Lung microvascular endothelial cell (primary cell): ENCODE measurements at places on chromosomes 16 and 17. TPM values are rescaled to one million over a fixed set of nuclear protein-coding genes. Genes with fewer than 3 reads are reported as not detected.

The KRTAP9-8 gene
- not detected in 2 replicates for total RNA-seq

DNA sequence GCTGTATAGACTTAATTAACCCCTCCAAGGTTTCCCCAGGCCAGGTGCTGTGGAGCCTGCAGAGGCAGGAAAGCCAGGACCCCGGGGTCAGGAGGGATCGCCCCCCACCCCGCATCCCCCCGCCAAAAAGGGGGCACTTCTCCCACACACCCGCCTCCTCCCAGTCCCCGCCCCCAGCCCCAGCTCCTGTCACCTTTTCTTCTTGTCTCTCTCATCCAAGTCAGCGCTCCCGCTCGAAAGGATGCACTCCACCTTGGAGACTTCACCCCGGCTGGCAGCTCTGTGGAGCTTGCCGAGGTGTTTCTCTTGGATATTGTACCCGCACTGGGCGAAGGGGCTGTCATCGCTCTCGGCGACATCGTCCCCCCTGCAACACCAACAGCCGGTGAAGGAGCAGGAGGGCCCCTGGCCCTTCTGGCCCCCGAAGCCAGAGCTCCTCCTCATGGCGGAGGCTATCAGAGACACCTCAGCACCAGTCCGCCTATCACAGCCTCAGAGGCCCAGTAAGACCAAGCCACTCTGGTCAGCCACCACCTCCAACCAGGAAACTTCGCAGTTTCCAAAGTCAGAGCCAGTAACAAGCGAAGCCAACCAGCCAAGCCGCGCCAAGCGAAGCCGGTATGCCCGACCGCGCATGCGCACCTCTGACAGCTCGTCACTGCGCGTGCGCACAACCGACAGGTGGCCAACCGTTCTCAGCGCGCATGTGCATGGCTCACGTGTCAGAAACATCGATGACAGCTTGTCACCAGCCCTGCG, 52.5 kb downstream of the SHCBP1 start:
- DNase-seq, result no peak

DNA sequence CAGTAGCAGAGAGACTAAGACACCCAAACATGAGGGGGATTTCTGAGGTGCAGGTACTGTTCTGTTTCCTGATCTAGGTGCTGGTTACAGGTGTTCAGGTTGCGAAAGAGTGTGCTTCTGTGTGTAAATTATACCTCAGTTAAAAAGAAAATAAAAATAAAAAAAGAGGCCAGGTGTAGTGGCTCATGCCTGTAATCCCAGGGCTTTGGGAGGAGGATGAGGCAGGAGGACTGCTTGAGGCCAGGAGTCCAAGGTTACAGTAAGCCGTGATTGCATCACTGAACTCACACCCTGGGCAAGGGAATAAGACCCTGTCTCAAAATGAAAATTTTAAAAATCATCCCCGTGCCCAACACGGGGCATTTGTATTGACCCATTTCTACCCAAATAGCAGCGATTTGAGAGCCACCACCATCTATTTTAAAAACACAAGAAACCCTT, 3.2 kb upstream of the DCAF7 start:
- no peak for DNase-seq

GRCh38 chr17:64658931-64659330, 3.2 kb downstream of the SMURF2 start:
- peak; percentile 79 for DNase-seq

DNA sequence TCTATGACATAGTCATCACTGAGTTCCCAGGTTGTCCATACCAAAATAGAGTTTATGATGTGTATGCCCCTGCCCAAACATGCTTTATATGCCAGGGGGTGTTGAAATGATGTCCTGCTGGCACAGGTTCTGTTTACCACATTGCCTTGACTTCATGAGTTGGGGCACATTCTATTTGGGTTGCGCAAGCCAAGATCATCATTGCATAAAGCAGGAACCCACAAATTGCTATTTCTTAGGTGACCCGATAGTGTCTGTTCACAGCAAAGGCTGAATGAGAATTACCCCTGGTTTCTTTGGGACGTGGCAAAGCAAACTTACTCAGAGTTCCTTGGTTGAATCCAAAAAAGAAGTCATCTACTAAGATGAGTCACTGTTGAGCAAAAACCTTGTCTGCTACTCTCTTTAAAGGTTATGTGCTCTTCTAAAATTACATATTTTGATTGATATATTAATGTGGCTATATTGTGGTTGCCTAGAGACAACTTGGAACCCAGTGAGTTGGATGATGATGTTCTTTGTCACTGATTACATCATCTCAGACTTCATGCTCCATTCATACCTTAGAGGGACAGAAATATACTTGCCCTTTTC, 912.6 kb upstream of the SOX9 start:
- DNase-seq, result no peak

The PDP2 gene
- total RNA-seq, result 3.9 and 6.7 TPM in 2 replicates

- no peak for DNase-seq
These were observed 20.8 kb downstream of the ABCC1 start for GRCh38 chr16:15970202-15970601.

- DNase-seq, result no peak
These were observed 14.8 kb downstream of the SCGB1C2 start for GRCh38 chr17:151886-152859.

The RTN4RL1 gene
- 0.22 and 0.40 TPM in 2 replicates for total RNA-seq

The ZNF174 gene
- total RNA-seq, result 4.8 and 5.2 TPM in 2 replicates

The CTRB1 gene
- total RNA-seq, result not detected in 2 replicates

The ETV4 gene
- total RNA-seq, result 2.4 and 4.4 TPM in 2 replicates

DNA sequence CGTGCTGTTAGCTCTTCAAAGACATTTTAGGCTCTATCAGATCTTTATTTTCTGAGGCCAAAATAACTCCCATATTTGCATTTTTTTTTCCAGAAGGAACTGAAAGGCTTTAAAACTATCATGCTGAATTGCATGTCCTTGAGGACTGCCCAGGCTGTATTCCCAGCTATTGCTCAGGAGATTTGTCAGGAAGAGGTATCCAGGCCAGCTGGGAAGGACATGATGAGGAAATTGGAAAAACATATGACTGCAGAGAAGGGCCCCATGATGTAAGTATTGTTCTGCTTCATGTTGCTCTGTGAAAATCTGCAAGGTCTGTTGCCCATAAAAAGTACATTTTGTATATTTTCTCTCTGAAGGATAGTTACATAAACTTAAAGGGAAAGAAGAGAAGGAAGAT, 5.7 kb downstream of the CDC6 start:
- DNase-seq, result peak; percentile 61

DNA sequence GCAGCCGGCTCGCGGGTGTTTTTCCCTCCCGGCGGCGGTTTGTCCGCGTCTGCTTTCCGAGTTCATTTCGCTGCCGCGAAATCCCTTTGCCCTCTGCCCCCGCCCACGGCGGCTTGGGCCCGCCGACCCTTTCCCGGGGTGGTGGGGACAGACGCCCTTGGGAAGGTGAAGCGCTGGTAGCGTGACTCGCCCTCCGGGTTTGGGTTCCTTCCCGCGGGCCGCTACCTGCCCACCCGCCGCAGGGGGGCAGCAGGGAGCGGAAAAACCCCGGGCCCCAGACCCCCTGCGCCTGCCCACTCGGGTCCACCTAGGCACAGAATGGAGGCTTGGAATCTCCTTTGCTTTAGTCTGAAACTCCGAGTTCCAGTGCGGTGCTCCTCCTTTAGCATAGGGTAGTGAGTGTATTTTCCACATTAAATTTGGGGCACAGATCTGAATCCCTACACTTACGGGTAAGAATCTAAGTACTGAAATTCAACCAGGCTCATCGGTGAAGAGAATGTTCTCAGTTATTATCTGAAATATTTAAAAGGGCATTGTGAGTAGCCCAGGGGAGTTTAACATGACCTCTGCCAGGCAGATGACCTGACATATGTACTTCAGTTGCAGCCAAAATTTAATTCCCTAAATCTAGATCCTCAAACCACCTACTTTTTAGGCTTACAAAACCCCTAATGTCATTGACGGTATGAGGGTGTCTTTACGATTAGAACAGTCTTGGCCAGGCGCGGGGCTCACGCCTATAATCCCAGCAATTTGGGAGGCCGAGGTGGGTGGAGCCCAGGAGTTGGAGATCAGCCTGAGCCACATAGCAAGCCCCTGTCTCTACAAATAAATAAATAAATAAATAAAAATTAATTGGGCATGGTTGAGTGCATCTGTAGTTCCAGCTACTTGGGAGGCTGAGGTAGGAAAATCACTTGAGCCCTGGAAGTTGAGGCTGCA, 1.0 kb downstream of the NME2 start:
- DNase-seq, result peak; percentile 41

The IRX3 gene
- 0.40 and 0.44 TPM in 2 replicates for total RNA-seq

DNA sequence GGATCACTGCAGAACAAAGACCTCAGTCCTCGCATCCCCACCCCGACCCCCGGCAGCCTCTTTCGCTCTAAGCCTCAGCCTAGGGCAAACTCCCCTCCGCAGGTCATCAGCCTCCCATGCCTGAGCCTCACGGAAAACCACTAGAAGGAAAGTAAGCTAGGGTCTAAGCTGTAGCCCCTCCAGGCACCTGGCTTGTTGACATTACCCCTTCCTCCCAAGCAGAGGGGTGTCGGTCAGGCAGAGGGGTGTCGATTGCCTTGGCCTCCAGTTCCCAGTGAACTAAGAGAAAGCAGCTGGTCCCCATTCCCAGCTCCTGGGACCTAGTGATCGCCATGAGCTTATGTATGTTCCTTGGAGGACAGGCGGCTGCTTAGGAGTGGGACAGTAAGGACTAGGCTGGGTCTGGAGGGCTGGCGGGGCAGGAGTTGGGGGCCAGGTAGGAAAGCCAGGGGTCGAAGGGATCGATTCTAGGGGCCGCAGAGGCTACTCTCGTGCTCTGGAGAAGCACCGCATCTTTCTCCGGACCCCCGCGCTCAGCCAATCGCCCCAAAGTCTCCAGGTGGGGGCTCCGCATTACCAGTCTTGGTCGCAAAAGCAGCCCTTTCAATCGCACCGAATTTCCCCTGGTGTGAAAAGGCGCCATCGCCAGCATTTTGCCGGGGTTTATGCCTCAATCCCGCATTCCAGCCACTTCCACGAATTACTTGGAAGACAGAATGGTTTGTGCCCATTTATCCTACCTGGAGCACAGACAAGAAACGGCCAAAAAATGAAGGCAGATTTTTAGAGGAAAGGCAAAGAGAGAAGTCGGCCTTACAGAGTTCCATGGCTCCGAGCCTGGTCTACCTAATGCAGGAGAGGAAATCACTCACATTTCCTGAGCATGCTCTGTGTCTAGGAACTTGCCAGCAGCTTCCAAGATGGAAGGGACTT, 21.3 kb upstream of the HOXB13 start:
- DNase-seq, result no peak

The SNN gene
- 23.2 and 24.4 TPM in 2 replicates for total RNA-seq

DNA sequence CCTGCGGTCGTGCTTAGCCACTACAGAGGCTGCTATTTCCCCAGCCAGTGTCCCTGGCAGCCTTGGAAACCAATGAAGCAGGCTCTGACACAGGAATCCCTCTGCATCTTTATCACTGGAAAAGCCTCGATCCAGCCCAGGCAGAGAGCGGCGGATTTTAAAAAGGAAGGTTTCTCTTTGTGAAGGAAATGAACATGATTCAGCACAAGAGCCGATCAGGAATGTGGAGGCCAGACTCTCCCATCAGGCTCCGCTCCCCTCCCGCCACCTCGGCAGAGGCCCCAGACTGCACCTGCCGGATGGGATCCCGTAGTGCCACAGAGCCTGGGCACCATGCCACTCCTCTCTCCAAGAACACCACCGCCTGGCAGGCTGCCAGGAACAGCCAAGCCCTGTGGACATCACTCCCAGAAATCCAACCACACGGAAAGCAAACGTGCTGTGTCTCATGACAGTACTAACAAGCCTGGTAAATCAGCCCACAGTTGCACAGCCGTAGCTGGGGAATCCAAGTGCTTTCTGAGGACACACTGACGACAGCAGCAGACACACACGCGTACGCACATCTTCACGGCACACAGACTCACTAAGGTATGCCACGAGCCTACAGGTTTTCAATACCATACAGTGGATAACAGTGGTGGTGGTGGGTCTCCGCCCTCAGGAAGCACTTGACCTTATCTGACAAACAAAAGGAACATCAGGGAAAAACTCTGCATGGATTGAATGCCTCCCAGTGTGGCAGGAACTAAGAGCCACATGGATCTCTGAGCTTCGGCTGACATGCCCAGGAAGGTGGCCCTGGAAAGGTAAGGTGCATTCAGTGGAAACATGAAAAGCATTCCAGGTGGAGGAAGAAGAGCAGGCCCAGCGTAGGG, 5.4 kb downstream of the LRRC75A start:
- peak; percentile 75 for DNase-seq

The DECR2 gene
- 9.3 and 12.6 TPM in 2 replicates for total RNA-seq

GRCh38 chr17:27492470-27492869, 36.2 kb downstream of the KSR1 start:
- DNase-seq, result no peak

DNA sequence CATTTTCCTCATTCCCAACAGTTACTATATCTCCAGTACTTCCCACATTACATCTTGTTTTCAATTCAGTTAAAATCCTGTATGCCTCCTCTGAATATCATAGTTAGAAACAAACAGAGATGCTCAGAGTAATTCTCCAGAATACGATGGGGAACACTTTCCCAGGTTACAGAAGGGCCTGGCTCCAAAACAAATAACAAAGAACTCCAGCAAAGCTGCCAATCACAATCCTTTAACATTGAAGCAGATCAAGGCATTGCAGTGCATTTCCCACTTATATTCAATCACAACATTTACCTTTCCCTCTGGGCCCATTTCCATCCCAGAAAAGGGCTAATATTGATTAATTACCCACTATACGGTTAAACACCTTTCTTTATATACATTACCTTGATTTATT, 29.4 kb upstream of the PMFBP1 start:
- DNase-seq, result no peak

DNA sequence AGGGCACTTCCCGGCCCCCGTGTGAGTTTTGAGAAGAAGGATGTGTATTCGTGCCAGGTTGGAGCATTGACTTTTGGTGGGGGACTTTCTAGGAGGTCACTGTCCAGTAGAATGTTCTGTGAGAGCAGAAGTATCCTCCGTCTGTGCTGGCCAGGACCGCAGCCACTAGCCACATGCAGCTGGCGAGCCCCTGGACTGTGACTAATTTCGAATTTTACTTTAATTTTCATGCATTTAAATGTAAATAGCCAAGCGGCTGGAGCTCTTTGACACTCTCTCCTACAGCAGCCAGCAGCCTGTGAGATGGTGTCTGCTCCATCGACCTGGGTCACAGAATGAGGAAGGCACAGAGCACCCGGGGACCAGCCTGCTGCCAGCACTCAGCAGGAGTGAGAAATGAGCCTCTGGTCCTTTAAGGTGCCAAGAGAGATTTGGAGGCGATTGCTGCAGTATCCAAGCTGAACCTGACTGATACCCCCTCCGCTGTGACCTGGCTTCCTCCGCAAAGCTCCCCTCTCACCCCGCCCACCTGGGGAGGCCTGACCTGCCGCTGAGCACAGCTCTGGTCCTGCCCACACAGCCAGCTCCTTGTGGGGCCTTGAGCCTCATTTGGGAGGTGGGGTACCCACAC, 7.8 kb downstream of the ATP2A3 start:
- DNase-seq, result no peak

The CDRT15L2 gene
- total RNA-seq, result not detected in 2 replicates

The VMO1 gene
- 0.22 TPM in 1 of 2 replicates, not detected in the other for total RNA-seq

The MEFV gene
- not detected in 2 replicates for total RNA-seq

The ATF7IP2 gene
- 5.2 and 8.1 TPM in 2 replicates for total RNA-seq

The CPSF4L gene
- not detected in 2 replicates for total RNA-seq

The BFAR gene
- 53.4 and 68.0 TPM in 2 replicates for total RNA-seq

The HLF gene
- not detected in 2 replicates for total RNA-seq

DNA sequence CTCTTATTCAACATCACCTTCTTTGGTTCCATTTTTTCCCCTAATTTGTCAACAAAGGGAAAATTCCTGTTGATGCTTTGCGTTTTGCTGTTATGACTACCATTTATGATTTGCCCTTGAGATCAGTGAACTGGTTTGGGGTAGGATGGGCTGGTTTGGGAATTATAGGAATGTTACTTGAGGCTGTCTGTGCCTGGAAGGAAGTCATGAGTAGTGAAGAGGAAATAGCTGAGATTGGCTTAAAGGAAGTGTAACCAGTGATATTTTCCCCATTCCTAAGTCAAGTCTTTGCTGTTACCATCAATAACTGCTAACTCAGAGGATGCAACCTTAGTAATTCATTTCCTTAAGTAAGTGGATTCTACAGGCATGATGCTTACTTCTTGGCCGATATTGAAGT, 179.2 kb downstream of the MAP2K6 start:
- DNase-seq, result no peak
